ENCODE measurements at places on chromosomes 5 and 9.

DNA sequence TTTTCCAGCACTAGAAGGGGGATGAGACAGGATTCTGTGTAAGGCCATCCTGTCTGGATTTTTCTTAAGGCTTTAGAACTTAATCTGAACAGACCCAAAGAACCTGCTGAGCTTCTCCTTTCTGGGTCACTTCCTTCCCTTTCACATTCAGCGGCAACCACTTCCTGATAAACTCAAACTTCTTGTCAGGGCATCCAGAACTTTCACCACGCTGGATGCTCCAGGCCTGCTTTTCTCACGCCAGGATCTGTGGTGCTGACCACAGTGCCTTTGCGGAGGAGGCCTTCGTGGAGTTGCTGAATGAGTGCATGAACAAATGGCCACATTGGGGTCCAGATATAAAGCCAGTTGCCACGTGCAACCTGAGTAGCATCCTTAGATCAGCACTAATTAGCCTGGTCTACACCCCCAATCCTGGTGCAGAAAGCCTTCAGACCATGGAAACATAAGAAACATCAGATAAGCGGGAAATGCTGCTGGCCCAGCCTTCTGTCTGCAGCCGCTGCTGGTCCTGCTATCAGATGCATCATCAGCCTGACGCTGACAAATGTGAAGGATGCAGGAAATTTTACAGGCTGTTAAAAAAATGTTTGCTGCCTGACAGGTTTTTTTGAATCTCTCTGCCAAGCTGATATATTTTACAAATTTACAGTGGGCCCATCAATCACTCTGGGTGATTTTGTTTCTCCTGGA lies 75.3 kb upstream of the BARHL1 start:
- DNase-seq, result no peak

- no peak for DNase-seq
Measured at GRCh38 chr5:110865400-110866094, 126.7 kb downstream of the SLC25A46 start.

GRCh38 chr5:40999142-40999541 lies 72.0 kb downstream of the MROH2B start:
- no peak for DNase-seq

DNA sequence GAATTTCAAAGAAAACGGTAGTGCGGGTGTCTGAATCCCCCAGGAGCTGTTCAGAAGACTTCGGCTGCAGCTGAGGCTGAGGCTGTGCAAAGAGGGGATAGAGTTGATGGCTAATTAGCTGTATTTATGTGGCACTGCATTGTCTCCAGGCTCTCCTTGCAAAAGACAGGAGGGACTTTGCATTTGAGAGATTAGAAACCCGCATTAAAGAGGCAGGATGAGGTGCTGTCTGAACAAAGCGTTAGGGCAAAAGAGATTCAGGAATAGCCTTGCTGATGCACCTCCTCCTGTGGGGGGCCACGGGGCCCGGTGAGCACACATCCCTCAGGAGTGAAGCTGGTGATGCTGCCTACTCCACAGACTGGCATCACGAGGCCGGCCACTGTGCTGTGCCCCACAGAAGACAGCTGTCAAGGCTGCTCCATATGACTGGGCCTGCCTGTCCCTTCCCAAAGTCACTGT lies 343.6 kb upstream of the DAP start:
- no peak for DNase-seq

GRCh38 chr5:95043648-95044047 lies 241.2 kb downstream of the MCTP1 start:
- DNase-seq, result no peak

- DNase-seq, result no peak
Measured at GRCh38 chr5:112795342-112795741, 57.7 kb downstream of the APC start.

DNA sequence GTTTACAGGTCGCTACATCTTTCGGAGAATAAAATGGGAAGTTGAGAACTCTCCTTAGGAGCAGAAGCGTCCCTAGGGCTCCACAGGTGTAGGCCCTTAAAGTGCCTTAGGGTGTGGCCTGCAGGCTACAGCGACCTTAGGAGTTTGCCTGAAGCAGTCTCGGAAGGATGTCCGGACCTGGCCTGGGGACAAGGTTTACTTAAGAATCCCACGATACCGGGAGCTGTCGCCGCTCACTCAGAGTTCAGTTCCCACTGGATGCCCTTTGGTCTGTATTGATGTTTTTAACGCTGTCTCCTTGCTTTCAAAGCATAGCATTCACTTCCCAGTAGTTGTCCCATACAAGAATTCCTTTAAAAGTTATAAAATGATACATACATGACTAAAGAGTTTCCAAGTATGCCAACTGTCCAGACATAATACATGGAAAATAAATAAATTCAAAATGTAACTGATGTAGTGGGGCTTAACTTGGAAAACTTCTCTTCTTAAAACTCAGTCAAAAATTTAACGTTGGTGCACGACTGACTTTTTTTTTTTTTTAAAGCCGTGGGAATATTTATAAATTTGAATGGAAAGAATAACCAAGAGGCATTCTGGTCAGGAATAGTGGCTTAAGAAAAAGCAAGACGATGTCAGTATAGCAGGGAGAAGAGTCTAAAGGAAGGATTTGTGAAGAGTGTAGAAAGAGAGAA lies 848 bp downstream of the RAD50 start:
- DNase-seq, result no peak

- no peak for DNase-seq
Measured at GRCh38 chr5:53116597-53116996, 7.0 kb upstream of the MOCS2 start.
